ENCODE measurements at places on chromosomes 2 and 18.
A peak's percentile ranks its signal among the peaks of the same experiment; 100 is the strongest.

DNA sequence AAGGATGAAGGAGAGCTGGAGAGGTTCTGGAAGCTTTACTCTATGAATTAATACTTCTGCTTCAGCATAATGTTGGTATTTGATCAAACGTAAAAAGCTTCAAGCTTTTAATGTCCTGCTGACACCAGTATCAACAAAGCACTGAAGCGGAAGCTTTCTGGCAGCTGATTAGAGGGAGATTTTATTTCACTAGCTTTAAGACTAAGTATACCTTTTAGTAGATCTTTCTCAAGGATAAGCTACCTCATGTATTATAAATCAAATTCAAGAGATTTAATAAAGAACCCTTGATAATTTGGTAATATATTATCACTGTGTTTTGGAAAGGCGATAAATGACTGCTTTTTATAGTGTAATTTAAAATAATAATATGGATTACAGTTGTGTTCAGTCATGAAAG lies 128.0 kb upstream of the CD302 start:
- no peak for DNase-seq

GRCh38 chr2:98768384-98769113 lies 37.6 kb upstream of the MGAT4A start:
- no peak for DNase-seq

DNA sequence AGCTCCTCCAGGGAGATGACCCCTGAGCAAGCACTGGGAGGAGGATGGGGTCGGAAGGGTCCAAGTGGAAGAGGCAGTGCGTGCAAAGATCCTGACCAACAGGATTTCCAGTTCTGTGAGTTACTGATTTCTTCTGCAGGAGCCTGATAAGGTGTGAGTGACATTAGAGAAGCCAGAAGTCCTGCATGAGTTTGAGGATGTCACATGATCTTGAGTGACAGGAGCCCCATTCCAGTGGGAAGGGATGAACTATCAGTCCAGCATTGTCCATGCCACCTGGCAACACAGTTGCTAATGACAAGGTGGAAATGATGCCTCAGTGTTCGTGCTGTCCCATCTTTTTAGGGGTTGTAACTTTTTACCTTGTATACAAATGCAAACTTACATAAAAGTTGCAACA lies 285.1 kb upstream of the HDAC4 start:
- DNase-seq, result no peak

GRCh38 chr2:1051075-1051474 lies 100.4 kb downstream of the SNTG2 start:
- peak; percentile 86 for DNase-seq

GRCh38 chr18:61948846-61949438 lies 56.1 kb upstream of the RNF152 start:
- DNase-seq, result no peak

DNA sequence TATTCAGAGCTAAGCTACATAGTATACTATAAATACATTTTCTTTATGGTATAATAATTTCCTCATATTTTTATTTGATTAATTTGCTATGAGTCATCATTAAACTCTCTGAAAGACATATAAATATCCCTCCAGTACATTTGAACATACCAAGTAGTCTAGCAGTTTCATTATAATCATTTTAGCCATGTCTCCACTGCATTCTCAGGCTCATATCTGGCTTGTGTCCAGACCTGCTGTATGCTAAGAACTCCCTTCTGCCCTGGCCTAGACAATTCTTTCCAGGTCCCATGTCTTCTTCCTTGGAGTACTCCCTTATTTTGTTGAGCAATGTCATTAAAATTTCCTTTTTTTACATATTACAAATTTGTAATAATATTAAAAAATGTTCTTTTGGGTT lies 16.6 kb upstream of the DYNC1I2 start:
- DNase-seq, result no peak

GRCh38 chr2:236170590-236171165 lies 2.5 kb upstream of the GBX2 start:
- DNase-seq, result peak; percentile 38

GRCh38 chr2:31580321-31581117 lies at the start of gene SRD5A2:
Gene SRD5A2 (minus strand): TSS chr2:31580938. CDS start chr2:31580900, 38 bp downstream.
- DNase-seq, result peak; percentile 43

GRCh38 chr2:139492131-139492680 lies 712.0 kb upstream of the NXPH2 start:
- DNase-seq, result no peak

- peak; percentile 84 for DNase-seq
Measured at GRCh38 chr2:148021059-148021861, at the start of gene MBD5. Gene MBD5 (plus strand): TSS chr2:148021091.

- no peak for DNase-seq
Measured at GRCh38 chr2:204370172-204370718, 175.0 kb upstream of the PARD3B start.

DNA sequence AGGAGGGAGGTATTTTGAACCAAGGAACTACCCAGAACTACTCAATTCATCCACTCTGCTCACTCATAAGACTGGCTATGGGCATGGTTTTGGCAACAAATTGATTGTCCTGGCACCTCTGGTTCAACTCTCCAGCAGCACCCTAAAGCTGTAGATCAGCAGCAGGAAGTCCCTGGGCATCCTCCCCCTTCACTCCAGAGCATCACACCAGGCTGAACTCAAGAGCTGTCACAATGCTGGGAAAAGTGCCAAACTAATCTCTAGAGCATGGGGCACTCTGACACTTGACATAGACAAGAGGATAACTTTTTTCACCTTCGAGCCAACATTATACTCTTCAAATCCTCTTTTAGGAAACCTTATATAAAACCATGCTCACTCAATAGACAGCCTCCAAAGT lies 154.1 kb upstream of the RBBP8 start:
- no peak for DNase-seq

GRCh38 chr18:55587418-55588110 lies 428 bp downstream of the TCF4 start:
- DNase-seq, result peak; percentile 66

DNA sequence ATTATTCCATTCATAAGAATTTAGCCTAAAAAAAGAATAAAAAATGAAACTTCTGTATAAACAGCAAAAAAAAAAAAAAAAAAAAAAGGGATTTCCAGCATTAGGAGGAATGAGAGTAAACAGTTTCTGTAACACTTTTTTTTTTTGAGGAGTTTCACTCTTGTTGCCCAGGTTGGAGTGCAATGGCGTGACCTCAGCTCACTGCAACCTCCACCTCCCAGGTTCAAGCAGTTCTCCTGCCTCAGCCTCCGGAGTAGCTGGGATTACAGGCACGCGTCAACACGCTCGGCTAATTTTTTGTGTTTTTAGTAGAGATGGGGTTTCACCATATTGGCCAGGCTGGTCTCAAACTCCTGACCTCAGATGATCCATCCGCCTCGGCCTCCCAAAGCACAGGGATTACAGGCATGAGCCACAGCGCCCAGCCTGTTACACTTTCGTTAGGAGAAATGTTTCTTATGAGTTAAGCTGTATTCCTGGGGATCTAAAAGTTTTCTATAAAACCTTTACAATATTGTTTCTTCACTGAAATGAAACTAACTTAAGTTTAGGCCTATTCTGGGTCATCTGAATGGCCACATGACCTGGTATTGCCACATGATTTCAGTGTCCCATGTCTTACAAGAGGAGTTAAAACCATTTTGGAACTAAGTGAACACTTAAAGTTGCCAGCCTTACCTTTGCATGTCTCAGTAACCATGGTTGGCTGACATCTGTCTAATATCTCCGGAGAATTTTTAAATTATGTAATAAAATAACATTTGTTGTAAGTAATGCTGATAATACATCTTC lies 17.5 kb downstream of the SMAD2 start:
- no peak for DNase-seq

Data from mesendoderm (in vitro differentiated cells).